Parietal lobe (tissue), 2 donors: ENCODE measurements at places on chromosomes 13 and 19. TPM values are rescaled to one million over a fixed set of nuclear protein-coding genes. Genes with fewer than 3 reads are reported as not detected.

C1QTNF9 gene
- total RNA-seq = not detected

PRTN3 gene
- 0.94 TPM for total RNA-seq

LINGO3 gene
- 0.94 TPM for total RNA-seq

TMPRSS9 gene
- total RNA-seq = 0.63 TPM

CEACAM4 gene
- total RNA-seq = not detected

ICAM3 gene
- 0.63 TPM for total RNA-seq

ZNF560 gene
- total RNA-seq = 0.63 TPM

CNN1 gene
- total RNA-seq = not detected

PDE4C gene
- total RNA-seq = 3.1 TPM

DPY19L3 gene
- total RNA-seq = 67.6 TPM
